ENCODE measurements at places on chromosomes 5 and 9.

DNA sequence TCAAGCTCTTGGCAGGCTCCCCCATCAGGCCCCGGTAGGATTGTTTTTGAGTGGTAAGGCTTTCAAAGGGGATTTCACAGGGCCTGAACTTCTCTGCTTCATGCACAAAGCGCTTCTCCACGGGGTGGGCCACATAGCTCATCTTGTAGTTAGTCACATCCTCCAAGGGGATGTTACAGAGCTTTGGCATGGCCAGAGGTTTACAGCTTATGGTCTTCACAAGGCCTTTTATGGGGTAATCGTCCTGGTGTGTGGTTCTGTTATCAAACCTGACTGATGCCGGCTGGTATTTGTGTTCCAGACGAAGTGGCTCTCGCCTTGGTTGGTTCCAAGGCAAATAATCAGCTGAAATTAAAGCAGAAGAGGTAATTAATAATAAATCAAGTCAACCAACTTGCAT lies 104.3 kb downstream of the SAXO1 start:
- no peak for DNase-seq

- no peak for DNase-seq
These were observed 435.9 kb upstream of the MPDZ start for GRCh38 chr9:13715430-13715829.

- no peak for DNase-seq
These were observed 11.7 kb downstream of the KCNV2 start for GRCh38 chr9:2729003-2729402.

- DNase-seq, result no peak
These were observed 181.6 kb upstream of the TLE4 start for GRCh38 chr9:79390077-79390698.

- no peak for DNase-seq
These were observed 736.3 kb downstream of the TAF11L14 start for GRCh38 chr5:18370531-18370930.

DNA sequence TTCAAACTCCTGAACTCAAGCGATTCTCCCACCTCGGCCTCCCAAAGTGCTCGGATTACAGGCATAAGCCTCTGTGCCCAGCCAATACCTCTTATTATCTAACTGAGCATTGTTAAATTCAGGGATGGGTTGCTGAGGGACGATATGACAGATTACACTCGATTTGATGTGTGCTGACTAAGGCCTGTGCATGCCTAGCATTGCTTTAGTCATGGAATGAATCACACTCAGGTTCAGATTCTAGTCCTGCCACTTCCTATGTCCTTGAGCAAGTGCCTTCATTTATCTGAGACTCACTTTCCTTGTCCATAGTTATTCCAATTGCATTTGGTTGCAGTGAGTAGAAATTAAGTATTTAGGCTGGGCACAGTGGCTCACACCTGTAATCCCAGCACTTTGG lies 19.5 kb downstream of the THBS4 start:
- no peak for DNase-seq

GRCh38 chr9:94533601-94534000 lies 21.3 kb upstream of the PCAT7 start:
- DNase-seq, result no peak

- no peak for DNase-seq
These were observed 220.2 kb upstream of the DMRT1 start for GRCh38 chr9:621201-621855.

DNA sequence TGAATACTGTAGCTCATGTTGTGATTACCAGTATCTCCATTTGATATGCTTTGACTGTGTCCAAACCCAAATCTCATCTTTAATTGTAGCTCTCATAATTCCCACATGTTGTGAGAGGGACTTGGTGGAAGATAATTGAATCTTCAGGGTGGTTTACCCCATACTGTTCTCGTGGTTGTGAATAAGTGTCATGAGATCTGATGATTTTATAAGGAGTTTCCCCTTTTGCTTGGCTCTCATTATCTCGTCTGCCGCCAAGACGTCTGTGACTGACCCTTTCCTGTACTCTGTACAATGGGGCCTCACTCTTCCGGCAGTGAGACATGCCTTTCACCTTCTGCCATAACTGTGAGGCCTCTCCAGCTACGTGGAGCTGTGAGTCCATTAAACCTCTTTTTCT lies 59.3 kb downstream of the TRIO start:
- no peak for DNase-seq

DNA sequence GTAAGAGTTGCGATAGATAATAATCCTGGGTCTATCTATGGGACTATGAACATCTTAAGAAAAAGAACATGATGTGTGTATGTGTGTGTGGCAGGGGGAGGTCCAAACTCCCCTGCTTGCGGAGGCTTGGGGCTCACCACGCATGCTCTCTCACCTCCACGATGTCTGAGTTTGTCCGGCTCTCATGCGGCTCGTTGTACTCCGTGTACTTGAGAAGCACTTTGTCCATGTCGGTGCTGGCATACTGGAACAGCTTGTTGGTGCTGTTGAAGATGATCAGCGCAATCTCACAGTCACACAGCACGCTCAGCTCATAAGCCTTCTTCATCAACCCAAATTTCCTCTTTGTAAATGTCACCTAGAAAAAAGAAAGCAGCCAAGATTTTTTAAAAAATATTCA lies 78.5 kb downstream of the MEF2C start:
- no peak for DNase-seq

GRCh38 chr9:82299870-82300269 lies 311.3 kb downstream of the SPATA31D1 start:
- DNase-seq, result no peak

- no peak for DNase-seq
These were observed 360.3 kb downstream of the LRRC70 start for GRCh38 chr5:62938927-62939326.

- no peak for DNase-seq
These were observed 9.3 kb downstream of the SLC46A2 start for GRCh38 chr9:112881331-112881730.

GRCh38 chr5:98497418-98497817 lies 276.0 kb upstream of the RGMB start:
- DNase-seq, result no peak

DNA sequence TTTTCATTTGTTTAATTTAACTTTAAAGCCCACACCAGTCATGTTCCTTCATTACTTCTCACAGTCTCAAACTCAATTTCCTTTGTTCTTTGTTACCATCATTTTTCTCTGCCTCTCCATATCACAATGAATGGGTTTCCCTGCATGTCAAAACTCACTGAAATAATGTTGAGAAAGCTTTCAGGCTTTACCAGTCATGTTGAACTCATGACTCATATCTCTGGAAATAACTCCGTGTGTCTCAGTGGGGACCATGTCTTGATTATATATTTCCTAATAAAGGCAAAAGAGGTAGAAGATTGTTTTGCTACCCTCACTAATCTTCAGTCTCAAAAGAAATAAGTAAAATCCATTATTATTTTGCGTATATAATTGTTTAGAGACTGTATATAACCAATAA lies 231.2 kb downstream of the CHSY3 start:
- DNase-seq, result no peak

GRCh38 chr9:94894094-94894699 lies 167.7 kb downstream of the AOPEP start:
- no peak for DNase-seq

DNA sequence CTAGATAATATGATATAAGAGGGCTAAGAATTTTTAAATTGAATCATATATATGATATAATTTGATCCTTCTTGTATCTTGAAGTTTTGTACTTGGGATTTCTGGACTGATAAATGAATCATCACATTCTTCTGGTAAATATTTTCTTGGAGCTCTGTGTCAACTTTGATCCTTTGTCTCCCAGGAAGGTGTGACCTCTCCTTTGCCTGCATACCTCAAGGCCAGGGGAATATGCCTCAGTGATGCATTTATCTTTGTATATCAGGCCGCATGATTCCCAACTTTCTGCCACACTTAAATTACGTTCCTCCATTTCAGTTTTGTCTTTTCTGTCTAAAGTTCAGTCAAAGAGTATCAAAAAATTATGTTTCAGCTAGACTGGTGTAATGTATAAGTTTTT lies 101.2 kb downstream of the NLN start:
- DNase-seq, result no peak

DNA sequence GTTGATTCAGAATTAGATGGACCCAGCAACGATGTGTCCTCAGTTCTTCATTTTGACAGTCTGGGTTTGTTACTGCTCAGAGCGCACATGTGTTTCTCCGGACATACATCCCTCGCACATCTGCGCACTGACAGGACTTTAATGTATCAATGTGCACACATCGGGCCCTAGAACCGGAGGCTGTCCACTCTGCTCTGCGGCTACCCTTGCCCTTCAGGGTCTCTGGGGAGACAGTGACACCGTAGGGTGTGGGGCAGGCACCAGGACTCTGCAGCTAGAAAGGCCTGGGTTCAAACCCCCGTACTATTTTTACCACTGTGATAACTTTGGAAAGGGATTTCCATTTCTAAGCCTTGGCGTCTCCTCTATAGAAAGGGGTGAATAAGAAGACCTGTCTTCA lies 23.5 kb upstream of the LPCAT1 start:
- DNase-seq, result no peak

DNA sequence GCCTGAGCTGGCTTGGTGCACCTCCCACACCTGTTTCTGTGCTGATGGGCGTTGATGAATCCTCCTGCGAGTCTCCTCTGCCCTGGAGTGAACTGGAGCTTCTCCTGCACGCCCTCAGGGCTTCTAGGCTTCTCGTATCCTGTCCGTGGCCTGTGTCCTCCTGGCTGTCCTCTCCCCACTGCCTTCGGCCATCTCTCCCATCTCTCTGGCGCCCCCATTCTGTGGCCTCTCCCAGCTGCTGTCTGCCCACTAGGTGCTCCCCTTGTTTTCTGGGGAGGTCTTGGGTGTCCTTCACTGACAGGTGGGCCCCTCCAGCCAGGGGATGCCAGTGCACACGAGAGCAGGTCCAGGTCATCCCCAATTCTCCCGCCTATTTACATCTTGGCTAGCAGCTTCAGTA lies 28.8 kb downstream of the AHRR start:
- no peak for DNase-seq

DNA sequence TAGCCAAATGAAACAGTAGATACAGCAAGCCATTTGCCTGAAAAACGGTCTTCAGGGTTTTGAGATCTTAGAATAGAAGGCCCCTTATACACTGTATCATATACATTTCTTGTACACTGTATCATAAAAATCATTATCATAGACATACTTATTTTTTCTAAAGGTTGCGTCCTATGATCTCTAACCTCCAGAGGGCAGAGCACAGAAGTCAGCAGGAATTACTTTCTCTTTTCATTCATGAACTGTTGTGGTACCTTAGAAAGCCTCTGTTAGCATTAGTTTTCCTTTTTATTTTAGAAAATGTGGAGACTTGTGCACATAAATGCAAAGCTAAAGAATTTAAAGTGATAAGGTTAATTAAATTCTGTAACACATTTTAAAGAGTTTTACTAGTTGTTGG lies 115.4 kb downstream of the OXCT1 start:
- DNase-seq, result no peak

DNA sequence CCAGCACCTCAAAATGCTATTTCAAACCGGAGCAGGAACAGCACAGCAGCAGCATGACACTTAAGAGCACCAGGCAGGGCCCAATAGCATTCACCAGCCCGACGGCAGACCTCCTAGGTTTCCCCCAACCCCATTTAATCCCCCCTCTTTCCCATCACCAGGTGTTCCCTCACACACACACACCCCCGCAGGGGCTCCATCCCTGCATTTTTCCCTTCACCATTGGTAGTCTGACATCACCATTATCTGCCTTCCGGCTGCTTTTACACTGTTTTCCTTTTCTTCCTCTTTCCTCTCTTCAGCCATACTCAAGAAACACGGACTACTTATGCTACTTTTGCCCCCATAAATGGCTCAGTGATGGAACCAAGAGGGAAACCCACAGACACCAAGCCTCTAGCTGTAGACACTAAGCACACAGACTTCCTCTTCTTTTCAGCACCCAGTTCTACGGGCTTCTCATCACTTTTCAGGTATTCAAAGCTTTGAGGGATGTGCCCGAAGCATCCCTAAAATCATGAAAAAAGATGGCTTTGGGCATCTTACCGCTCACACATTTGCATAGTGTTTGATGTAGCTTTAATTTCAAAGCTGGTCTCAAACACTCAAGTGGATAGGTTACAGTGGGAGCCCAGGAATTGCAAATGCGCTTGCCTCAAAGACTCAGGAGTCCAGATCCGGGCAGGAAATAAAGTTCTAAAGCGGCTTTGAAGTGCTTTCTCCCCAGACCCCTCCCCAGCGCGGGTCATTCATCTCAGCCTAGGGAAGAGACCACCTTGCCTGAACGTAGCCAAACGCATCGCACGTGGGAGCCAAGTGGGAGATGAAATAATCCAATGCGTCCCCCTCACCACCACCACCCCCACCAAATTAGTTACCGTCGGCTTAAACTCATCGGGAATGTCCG lies 141.5 kb downstream of the TSSK1B start:
- no peak for DNase-seq

- no peak for DNase-seq
These were observed 25.1 kb downstream of the PALM2AKAP2 start for GRCh38 chr9:109805050-109805449.

DNA sequence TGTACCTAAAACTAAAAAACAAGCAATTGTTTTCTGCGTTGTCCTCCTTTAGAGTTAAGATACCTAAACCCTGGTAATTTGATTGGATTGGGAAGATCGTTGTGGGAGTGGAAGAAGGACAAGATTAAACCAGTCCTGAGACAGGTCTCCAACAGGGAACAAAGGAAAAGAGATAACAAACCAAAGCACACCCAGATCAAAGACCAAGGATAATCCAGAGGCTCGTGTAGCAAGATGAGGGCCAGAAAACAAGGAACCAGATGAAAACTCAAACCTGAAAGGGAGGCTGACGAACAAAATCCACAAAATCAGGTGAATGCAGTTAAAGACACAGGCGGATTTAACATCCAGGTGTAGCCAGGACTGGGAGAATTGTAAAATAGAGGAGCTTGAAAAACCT lies 618.1 kb downstream of the SLCO4C1 start:
- no peak for DNase-seq

Measured in stimulated activated CD4-positive, alpha-beta T cell treated with anti-CD3 and anti-CD28 coated beads, TNF-alpha, amount 100 ng/mL, for 24 hours (primary cell).